ENCODE measurements at places on chromosomes 4 and X.

- no peak for DNase-seq
These were observed 41.8 kb downstream of the FNIP2 start for GRCh38 chr4:158810487-158811215.

- peak; percentile 82 for DNase-seq
These were observed at the start of gene PITX2 for GRCh38 chr4:110622841-110623717. Gene PITX2, minus strand, starts transcription at chr4:110623077. Its CDS starts 617 bp downstream, at chr4:110622460.

DNA sequence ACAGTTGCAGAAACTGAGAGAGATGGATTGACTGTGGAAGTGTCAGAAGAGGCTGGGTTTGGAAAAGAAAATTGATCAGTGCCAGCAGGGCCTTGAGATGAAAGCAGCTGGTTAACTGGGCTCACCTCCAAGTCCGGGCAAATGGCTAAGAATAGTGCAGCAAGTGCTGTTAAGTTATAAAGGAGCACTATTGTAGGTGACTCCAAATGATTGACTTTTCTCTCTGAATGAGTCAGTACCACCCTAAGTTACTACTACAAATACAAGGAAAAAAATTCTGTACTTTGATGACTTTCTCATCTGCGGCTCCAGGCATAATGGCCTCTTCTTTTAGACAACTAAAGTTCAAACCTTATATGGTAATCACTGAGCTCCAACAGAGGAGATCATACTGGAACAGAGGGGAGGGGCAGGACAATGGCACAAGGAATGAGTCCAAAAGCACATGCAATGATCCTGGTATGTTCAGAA, 733.4 kb upstream of the INTU start:
- DNase-seq = no peak

DNA sequence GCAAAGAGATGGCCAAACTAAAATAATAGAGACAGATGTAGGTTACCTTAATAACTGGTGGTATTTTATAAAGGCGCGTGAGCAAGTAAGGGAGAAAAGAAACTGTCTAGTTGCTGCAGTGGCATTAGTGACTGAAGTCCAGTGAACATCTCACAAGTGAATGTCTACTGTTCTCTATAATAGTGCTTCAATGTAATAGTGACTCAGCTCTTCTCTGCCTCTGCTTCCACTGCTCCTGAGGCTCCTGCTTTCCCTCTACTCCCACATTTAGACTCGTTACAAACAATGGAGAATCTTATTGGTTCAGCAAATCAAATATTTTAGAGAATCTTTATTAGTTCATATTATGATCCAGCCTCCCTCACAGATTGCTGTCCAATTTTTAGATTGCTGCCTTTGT, 779.1 kb upstream of the HTR2C start:
- DNase-seq = no peak

DNA sequence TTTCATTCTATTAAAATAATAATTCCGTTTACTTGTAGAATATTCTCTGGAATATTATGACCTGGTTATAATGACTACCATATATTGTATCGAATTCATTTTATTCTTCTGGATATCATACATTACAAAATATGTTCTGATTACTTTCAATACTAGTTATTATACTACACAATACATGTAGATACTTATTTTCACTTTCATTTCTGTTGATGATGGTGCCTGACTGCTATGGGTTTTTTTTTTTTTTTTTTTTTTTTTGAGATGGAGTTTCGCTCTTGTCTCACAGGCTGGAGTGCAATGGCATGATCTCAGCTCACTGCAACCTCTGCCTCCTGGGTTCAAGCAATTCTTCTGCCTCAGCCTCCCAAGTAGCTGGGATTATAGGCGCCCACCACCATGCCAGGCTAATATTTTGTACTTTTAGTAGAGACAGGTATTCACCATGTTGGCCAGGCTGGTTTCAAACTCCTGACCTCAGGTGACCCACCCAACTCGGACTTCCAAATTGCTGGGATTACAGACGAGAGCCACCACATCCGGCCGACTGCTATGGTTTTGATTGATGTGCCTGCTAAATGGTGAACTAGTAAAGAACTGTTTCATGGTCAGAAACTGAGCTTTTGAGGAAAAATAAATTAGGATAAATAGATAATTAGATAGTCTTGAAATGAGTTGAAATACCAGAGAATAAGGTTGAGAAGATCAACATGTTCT, 39.5 kb downstream of the PCDH10 start:
- DNase-seq = no peak

GRCh38 chr4:38242822-38243387, 282.7 kb downstream of the PTTG2 start:
- DNase-seq = no peak

- DNase-seq = no peak
These were observed 227.8 kb downstream of the CPE start for GRCh38 chr4:165606465-165607205.

DNA sequence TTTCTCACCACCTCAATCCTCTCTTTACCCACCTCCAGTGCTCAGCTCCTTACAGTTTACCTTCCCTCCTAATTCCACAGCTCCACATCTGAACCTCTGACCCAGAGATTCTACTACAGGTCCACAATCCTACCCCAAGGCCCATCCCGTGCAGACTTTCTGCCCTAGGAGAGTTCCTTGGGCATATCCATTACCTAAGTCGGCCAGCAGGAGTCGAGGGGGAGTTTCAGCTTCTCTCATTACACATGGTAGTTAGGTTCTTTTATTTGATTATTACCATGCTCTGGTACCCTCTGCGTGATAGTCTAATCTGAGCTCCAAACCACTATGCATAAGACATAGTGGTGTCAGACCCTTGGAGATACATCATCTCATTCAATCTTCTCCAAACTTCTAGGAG, 117.9 kb downstream of the SH3RF1 start:
- no peak for DNase-seq

DNA sequence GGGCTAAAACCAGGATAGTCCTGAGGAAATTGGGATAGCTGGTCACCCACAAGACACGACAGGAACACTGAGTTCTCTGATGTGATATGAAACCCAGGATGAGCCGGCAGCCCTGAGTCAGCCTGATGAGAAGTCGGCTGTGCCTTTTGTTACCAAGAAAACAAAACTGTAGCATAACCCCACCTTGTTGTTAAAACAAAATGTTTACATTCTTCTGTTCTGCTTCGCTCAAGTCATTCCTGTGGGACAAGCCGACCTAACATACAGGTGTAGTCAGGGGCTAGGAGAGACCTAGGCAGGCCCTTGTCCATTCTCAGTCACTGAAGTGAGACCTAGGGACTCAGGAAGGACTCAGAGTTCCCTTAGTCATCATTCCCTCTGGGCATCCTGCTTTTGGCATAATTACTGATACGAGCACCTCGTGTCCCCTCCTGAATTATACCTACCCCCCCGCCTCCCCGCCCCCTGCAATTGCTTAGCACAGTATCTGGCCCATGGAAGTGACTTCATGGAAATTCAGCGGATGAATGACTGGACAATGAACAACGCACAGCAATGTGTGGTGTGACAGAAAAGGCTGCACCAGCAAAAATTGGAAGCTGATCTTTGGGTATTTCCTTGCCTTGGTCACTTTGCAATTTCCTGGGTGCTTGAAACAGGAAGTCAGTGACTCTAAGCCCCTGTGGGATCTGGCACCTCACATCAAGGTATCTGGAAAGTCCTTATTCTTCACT, 31.9 kb upstream of the TLR2 start:
- DNase-seq = no peak

DNA sequence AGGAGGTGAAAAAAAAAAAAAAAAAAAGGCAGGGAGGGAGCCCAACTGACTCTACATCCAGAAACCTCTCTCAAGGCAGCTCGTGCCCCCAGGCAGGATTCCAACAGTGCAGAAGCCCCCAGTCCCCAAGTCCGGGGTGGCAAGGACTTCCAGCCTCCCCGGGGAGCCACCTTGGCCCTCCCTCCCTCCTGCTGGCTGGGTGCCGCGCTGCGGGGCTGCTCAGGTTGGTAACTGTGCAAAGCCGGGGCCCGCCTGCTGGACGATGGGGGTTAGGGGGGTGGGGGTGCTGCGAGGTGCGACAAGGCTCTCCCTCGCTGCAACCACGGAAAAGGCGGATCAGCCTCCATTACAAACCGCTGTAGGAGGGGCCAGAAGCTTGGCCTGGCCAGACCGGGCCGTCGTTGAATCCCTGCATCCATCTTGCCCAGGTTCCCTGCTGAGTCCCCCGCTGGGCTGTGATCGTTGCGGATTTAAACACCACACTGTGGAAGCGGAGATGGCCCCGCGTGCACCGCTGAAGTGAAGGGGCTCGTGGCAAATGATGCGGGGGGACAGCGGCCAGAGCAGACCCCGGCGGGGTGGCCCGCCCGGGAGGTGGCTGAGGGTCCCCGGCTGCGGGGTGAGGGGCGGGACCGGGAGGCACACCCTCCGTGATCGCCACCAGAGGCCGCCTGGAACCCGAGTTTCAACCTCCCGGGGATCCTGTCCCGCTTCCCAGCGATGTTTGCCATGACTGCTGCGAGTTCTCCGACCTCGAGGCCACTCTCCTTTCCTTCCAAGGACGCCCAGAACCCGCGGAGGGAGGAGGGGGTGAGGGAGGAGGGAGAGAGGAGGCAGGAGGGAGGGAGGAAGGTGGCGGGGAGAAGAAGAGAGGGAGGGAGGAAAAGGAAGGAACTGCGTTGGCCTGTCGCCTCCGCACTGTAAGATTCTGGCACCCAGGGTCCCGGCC, 58.0 kb upstream of the DDX3X start:
- peak; percentile 75 for DNase-seq

Data from GM10248 (cell line).